ENCODE measurements at places on chromosomes 5 and 9.

DNA sequence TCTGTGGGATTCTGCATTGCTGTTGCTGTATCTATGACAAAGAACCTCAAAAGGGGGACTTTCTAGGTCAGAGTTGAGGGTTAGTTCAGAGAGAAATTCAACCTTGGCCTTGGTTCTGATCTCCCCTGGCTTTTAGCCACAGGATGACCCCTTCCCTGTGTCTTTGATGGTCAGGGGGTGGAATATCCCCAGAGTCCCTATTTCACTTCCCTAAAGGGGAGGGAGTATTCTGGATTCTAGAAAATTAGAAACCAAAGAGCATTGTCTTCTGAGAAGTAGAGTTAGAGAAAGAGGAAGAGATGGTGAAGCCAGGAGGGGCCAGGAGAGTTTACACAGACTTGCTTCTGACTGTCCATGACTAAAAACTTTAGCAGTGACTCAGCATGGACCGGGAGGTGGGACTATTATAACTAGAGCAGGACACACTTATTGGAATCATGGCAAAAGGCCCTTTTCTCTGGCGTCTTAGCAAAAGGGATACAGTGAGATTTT is 56.2 kb upstream of the LPAR1 start:
- no peak for DNase-seq

DNA sequence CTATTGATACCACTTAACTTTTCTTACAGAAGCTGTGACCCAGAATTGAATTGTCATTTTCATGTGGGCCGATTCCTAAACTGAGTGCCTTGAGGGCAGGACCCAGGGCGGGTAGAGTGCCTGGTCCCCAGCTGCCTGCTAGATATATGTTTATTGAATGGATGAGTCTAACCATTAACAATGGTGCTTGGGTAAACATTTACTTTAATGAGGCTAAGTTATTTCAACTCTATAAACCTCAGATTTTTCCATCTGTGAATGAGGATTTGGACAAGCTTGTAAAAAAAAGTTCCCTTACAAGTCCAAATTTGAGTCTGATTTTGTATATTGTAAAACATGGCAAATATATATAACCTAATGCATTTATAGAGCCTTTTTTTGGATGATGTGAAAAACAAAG is 181.8 kb upstream of the ELL2 start:
- no peak for DNase-seq

GRCh38 chr9:126853667-126854066 is 6.8 kb upstream of the ZBTB34 start:
- DNase-seq, result no peak

- DNase-seq, result peak; percentile 77
Observed at GRCh38 chr5:168434001-168434400, 52.3 kb upstream of the RARS1 start.

DNA sequence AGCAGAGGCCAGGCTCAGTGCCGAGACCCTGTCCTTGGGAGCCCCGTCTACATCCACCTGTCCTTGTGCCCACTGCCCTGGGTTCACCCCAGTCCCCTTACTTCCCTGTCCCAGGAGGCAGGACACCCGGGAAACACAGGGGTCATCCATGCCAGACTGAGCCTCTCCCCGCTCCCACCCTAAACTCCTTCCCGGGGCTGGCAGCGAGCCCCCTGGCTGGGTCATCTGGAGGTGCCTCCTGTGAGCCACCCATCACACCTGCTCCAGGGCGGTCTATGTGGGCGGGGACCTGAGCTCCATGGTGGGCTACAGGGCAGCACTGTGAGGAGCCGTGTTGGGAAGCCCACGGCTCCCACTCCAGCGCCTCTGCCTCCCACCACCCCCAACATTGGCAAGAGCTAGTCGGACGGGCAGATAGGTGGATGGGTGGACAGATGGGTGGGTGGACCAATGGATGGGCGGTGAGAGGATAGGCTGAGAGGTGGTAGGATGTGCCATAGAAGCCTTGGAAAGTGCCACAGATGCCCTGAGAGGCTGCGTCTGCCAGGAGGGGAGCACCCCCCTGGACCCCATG is 42.5 kb upstream of the RXRA start:
- no peak for DNase-seq

DNA sequence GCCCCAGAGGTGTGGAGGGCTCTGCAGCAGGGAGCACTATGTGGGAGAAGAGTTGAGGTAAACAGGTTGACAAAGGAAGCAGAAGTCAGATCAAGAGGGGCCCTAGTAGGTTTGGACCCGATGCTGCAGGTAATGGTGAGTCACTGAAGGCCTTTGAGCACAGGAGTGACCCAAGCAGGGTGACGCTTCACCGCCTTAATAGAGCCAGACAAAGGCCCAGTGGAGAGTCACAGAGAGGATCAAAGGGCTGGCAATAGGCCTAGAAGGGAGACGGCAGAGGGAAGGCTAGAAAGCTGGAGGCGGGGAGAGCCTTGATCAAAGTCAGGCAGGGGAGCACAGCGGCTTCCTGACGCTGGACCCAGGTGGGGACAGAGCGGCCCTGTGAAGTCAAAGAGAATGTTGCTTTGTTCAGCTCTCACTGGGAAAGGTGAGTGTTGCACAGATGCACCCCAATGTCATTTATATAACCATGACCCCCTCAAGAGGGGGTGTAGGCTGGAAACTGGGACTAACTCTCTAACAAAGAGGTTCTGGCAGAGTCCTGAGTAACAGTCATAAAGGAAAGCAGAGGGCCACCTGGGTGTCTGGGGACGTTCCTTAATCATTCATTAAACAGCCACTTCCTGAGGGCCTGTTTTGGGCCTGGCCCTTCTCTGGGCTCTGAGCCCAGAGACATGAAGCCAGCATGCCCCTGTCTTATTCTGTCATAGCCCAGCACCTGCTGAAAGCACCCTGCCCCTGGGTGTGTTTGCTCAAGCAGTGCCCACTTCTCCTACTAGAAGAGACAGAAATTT is 9.8 kb upstream of the CPLX2 start:
- peak; percentile 80 for DNase-seq

DNA sequence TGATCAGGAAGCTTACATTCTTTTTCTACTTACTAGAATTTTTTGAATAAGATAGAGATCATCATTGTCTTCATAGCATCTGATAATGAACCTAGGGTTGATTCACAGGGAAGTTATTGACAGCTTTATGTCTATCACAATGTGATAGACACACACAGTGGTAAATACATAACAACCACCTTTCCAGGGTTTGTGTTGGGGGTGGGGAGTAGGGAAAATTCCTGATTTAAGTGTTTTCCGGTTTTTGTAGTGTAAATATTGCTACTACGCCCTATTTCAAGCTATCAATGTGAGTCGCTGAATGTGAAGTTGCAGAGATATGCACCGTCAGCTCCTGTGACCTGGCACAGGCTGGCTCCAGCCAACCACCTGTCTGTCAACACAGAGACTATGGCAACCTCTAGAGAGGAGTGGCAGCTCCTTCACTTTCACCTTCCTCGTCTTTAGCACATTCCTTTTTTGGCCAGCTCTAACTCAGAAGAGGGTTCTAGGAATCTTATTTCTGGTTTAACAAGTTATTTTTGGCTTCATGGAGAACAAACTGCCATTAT is 224.9 kb downstream of the MAT2B start:
- DNase-seq, result no peak

DNA sequence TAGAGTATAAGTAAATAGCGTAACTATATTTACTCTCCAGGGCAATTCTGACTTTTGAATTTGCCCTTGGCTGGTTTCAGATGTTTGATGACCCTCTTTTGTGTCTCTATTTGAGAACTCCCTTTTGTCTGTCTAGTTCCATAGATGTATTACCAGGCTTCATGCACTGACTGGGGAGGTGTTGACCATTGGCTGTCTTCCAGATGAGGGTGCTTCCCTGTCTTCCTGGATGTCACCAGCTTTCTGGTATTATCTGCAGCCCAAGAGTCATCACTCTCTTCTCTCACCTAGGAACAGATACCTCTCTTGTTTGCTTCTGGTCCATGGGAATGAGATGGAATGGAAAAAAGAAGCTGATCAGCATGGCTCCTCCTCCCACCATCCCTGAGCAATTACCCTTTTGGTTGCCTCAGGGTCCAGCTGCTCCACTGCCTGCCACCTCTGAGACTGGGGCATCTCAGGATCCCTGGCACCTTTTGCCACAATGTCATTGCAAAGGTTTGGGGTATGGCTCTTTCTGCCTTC is 58.7 kb upstream of the TMED7 start:
- DNase-seq, result no peak

DNA sequence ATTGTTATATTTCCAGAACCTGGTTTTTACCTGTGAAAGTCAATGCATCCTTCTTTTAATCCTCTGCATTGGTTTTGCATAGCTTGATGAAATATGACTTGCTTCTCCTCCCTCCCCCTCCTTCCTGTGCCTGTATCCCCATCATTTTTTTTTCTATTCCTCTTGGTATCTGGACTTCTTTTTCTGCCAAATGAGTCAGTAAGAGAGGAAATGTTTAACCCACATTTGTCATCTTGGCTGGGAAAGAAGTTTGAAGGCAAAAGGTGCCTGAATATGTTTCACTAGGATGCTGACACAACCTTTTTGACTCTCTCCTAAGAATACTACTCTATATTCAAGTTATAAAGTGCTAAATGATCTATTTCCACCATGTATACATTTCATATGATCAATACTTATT is 35.5 kb upstream of the CDKN2B start:
- no peak for DNase-seq

GRCh38 chr9:36423206-36423605 is 23.1 kb upstream of the RNF38 start:
- DNase-seq, result no peak

GRCh38 chr9:14250794-14251153 is 63.2 kb downstream of the NFIB start:
- DNase-seq, result no peak

- DNase-seq, result no peak
Observed at GRCh38 chr9:35682520-35683315, 7.0 kb downstream of the TPM2 start.

DNA sequence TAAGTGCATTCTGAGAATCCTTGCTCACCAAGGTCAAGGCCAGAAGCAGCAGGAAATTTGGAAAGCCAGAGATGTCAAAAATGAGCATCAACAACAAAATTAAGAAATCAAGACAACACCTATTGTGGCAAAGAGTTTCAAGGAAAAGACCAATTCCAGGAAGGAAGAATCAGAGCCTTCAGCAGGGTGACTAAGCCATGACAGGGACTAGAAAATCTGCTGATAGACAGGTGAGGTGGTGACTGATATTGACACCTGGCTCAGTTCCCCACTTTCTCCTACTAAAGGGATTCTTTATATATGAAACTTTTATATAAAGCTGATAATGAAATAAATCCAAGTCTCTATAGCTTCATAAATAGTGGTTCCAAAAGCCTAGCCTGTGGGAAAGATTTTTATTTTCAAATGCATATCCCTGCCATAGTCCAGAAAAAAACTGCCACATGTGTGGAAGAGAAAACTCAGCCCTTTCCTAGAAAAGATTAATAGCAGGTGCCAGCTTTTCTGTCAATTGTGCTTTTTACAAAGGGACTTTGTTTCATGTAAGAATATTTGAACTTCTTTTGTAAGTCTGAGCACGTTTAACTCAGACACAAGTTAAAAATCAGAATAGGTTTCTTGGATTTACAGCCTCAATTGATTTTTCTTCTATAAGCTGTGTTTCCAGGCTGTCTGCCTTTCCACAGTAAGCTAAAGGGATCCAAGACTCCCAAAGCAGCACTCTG is 81.1 kb upstream of the GRAMD2B start:
- no peak for DNase-seq

DNA sequence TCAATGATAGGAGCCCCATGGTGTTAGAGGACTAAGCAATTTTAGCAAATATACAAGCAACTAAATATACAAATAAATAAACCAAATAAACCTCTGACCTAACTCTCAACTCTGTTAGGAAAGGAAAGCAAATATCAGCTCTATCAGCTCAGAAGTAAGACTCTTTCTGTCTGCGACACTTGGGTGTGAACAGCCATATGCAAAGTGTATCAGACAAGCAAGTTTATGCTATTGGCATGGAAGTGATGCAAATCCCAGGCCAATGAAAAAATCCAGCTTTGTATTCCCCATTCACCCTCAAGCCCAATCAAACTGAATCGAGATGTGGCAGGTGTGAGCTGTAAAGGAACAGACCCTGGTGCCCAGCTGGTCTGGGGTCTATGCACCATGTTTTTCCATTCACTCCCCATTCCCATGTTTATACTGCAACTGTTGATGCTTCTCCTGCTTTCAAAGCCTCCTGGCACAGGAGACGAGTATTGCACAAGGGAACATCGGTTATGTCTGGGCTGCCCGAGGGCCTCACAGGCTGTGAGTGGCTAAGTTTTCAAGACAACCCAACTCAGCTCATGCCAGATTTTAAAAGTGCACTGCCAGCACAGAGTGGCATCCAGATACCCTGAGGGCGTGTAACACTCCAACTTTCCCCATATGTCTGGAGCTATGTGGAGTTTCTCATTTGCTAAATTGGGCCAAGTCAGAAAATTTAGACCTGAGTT is 73.1 kb downstream of the FEM1C start:
- DNase-seq, result no peak

DNA sequence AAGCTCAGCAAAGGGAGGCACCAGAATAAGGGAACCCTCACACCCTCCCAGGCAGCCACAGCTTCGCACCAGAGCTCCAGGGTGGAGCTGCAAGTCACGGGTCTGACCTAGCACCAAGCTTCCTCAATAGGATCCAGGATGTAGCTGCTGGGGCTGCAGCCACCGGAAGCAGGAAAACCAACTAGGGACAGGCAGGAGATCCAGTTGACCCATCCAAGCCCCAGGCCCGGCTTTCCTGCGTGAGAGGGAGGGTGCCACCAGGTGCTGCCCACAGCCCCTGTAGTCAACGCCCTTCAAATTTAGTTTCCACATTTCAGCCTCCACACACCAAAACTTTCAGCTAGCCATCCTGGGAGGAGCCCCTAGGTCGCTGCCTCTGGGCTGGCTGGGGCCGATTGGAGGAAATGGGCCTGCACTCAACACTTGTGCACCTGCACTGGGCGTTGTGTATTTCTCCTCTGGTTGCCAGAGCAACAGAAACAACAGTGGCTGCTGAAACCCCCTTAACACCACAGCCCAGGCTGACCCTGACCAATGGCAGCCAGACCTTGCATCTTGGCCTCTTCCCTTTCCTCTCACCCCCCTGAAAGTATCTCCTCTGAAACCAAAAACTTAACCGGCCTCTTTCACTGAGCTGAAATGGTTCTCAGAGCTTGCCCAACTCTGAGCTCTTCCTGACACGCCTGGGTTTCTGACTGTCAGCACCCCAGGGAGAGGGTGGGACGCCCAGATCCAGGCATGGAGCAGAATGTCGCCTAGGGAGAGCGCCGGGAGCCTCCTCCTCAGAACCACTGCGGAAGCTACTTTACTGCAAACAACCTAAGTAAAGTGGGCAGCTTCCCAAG is 226.5 kb upstream of the MAP3K1 start:
- DNase-seq, result no peak

GRCh38 chr5:110038297-110038997 is 348.7 kb downstream of the MAN2A1 start:
- DNase-seq, result no peak
